Ureter (tissue), 1 donor: ENCODE measurements at places on chromosomes 11 and 22. TPM values are rescaled to one million over a fixed set of nuclear protein-coding genes. Genes with fewer than 3 reads are reported as not detected.

TMEM126A gene
- total RNA-seq, result 23.8 TPM

DNA sequence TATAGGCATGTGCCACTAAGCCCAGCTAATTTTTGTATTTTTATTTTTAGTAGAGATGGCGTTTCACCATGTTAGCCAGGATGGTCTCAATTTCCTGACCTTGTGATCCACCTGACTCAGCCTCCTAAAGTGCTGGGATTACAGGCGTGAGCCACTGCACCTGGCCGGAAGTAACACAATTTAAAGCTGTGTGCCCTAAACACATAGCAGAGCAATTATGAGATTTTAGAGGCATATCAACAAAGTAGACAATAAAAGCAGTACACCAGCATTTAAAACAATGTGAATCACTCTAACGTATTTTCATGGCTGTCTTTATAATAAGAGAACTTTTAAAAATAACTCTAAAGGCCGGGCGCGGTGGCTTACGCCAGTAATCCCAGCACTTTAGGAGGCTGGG, 42.4 kb downstream of the PRR14L start:
- DNase-seq, result no peak

DNA sequence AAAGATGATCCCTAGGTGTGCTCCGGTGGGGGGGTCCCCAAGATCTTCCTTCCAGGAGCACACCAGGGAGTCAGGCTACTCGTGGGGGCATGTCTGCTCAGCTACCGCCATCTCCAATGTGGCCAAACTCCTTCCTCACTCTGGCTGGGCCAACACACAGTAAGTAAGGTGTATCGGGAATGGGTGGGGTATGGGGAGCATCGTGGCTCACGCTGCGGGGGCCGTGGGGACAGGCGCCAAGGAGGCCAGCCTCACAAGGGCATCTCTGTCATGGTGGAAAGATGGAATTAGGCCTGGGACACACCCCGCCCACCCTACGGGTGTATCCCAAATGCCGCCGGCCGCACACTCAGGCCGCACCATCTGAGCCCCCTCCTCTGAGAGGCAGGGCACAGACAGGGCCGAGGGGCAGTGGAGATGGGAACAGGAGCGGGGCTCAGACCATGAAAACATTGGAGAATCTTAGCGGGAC, 8.3 kb downstream of the IGF2 start:
- DNase-seq, result no peak

GRCh38 chr11:123047266-123047946, 14.5 kb downstream of the HSPA8 start:
- DNase-seq, result no peak

CCDC179 gene
- total RNA-seq, result not detected

GRCh38 chr11:46577058-46577457, 16.8 kb downstream of the AMBRA1 start:
- DNase-seq, result no peak

- DNase-seq, result no peak
These were observed 3.4 kb downstream of the CLPB start for GRCh38 chr11:72430741-72431570.

GRCh38 chr11:35917676-35918075, 26.2 kb upstream of the LDLRAD3 start:
- no peak for DNase-seq

GRM5 gene
- total RNA-seq, result not detected

- DNase-seq, result no peak
These were observed 4.8 kb upstream of the FBXO7 start for GRCh38 chr22:32469799-32470212.

SUSD2 gene
- total RNA-seq, result 8.3 TPM

DNA sequence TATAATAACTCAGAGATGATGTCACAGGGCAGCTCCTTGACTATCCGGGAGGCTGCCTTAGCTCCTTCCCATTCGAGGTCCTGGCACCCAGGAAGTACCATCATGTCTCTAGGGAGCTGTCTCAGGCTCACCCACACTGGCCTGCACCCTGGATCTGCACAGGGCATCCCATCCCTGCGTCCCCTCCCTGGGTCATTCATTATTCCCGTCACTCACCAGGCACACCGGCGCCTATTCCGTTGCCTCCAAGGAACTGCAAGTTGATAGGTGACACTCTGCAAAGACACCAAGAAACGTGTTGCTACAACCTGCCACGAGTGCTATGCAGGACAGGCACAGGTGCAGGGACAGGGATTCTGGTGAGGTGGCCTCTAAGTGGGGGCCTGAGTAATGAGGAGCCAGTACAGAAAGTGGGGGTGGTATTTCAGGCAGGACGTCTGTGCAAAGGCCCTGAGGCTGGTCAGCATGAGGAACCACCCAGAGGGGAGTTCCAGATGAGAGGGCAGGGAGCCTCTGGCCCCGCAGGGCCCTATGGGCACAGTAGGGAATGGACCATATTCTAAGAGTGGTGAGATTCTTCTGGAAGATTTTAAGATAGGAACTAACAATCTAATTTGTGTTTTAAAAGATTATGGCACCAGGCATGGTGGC, 71.6 kb upstream of the SHANK2 start:
- no peak for DNase-seq

- no peak for DNase-seq
These were observed 4.0 kb downstream of the FXYD2 start for GRCh38 chr11:117820516-117820915.
